ENCODE measurements at places on chromosomes 4 and X.

- no peak for DNase-seq
Observed at GRCh38 chrX:15194146-15194545, 75.7 kb downstream of the ASB9 start.

- no peak for DNase-seq
Observed at GRCh38 chr4:153905231-153905630, 116.3 kb upstream of the SFRP2 start.

GRCh38 chr4:42416017-42416416, 18.7 kb downstream of the SHISA3 start:
- no peak for DNase-seq

- DNase-seq = no peak
Observed at GRCh38 chr4:145623831-145624230, 4.6 kb downstream of the MMAA start.

GRCh38 chrX:15055146-15055930, 182.1 kb downstream of the MOSPD2 start:
- no peak for DNase-seq

- no peak for DNase-seq
Observed at GRCh38 chr4:184616633-184617551, 32.4 kb downstream of the CASP3 start.

DNA sequence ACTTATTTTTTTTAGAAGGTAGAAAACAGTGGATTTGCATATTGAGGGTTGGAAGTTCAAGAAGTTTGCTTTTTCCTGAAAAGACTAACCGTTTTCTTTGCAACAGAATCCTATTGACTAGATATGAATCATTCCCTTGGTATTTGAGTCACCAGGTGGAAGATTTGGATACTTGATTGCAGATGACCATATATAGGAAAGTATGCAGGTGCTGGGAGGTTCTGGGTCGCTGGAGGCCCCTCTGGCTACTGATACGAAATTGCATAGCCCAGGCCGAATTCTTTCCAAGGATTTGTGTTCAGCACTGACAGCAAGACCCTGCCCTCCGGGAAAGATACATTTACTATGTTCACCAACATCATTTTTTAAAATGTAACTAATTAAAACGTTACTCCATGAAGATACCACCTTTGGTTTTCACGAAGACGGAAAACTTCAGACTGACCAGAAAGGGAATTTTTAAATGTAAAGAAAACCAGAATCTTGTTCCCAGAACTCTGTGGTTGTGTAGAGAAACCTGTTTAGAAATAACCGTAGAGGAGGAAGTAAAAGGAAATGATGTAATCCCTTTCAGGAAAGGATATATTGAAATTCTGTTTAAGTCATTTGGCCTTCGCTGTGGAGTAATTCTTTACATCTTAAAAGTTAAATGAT, 946 bp downstream of the ANXA3 start:
- no peak for DNase-seq

DNA sequence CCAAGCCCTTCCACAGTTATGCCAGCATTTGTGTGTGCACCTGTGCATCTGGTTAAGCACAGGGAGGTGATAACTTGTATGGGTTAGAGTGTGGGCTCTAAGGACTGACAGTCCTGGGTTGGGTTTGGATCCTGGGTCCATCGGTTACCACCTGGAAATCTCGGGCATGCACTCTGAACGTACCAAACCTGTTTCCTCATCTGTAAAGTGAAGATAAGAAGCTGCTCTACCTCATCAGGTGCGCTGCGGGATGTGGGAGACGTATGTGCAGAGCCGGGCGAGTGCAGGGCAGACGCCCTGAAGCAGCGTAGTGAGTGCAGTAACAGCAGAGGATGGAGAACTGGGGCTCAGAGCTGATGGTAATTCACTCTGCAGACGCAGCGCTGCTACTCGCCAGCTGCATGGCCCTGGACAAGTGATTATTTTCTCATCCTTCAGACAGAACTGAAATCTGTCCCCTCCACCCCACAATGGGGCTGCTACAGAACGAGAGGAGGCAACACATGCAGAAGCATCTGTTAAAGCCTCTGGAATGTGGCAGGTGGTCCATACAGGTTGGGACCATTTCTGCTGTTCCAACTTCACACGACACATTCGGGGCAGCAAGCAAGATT, 64.4 kb downstream of the HADH start:
- no peak for DNase-seq

GRCh38 chr4:10765386-10765785, 80.8 kb upstream of the CLNK start:
- DNase-seq = no peak

GRCh38 chr4:24664956-24665355, 80.6 kb upstream of the DHX15 start:
- no peak for DNase-seq

DNA sequence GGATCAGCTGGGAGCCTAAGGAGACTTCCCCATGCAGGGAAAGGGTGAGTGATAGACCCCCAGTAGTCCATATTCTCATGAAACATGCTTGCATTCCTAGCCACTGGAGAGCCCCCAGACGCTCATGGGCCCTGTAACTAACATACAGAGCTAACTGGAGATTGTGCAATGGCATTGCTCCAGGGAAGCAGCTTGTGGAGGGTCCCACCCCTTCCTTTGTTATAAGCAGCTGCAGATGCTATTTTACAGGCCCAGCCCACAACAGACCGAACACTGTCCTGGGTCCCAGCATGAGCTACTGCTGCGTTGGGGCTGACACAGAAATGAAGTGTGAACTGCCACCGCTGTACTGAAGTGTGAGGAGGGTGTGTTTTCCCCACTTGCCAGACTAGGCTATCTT, 1465.7 kb upstream of the DIAPH2 start:
- DNase-seq = no peak

DNA sequence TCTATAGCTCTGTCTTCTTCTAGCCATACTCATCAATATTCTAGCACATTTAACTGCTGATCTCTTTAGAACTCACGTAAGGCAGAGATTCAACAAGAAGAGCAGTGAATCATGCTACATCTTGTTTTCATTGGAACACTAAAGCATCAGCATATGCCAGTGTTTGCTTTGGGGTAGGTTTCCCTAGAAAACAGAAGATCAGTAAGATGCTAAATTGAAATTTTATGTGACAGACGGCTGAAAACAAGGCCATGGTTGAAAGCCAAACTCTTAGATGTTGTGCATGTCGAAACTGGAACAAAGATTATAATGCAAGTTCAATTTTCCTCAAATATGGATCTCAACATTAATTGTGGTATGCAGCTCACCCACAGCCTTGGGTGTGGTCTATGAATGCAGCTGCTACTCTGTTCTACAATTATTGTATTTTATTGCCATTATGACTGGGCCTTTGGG, 107.6 kb downstream of the PDLIM5 start:
- DNase-seq = no peak

DNA sequence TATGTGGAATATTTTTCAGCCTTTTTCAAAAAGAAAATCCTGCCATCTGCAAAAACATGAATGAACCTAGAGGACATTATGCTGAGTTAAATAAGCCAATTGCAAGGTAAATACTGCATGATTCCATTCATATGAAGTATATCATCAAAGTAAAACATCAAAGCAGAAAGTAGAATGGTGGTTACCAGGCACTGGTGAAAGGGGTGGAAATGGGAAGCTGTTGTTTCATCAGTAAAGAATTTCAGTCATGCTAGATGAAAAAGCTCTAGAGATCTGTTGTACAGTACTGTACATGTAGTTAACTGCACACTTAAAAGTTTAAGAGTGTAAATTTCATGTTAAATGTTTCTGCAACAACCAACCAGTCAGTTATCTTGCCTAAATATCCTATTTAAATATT, 196.8 kb upstream of the ADGRL3 start:
- DNase-seq = no peak

DNA sequence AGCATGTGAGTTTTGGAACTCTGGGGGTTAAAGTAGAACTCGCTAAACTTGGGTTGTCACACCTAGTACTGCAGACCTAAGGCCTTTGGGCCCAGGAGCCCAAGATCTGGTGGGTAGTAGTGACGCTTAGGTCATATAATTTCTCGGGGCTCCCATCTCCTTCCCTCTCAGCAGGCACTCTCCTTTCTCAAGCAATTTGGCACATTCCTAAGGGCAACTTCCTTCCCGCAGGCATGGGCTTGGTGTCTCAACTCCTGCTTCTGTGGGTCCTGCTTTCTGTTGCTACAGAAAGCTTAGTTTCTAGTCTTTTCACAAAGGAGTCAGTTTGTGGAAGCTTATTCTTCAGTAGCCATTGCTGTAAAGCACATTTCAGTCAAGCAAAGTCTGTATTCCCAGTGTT, 10.4 kb upstream of the EDA start:
- DNase-seq = no peak

GRCh38 chrX:154091678-154092077, 5.8 kb downstream of the MECP2 start:
- DNase-seq = no peak

DNA sequence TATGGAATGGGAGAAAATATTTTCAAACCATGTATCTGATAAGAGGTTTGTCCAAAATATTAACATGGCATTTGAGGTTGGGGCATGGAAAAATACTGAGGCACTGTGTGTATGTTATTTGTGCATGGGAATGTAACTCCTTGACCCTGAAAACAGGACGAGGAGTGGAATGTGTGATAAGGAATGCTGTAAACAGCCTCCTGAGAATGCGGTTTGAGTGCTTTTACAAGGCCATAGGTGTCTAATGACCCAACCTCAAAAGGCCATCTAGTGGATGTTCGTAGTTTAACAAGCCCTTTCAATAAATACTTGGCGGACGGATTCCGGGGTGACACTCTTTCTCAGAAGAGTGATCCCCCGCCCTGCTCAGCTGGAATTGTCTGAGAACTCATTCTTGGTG, 162.9 kb upstream of the USP9X start:
- peak; percentile 16 for DNase-seq

GRCh38 chr4:178344096-178344495, 901.9 kb upstream of the AGA start:
- DNase-seq = no peak

GRCh38 chrX:25002661-25003020, 13.1 kb downstream of the ARX start:
- DNase-seq = no peak

DNA sequence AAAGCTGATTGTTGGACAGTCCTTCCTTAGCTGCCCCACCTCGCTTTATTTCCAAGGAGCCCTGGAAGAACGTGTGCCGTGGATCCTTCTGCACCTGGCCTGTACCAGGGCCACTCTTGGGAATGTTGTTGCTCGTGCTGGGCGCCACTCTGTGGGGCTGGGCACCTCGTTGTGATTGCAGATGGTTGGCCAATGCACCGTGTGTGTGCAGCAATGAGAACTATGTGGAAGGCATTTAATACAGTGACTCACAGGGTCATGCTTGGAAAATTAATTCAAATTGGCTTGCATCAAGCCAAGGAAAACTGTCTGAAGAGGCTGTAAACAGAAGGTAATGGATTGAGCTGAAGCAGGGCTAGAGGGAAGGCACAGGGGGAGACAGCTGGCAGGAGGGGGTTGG, 37.0 kb upstream of the CD99L2 start:
- DNase-seq = no peak

DNA sequence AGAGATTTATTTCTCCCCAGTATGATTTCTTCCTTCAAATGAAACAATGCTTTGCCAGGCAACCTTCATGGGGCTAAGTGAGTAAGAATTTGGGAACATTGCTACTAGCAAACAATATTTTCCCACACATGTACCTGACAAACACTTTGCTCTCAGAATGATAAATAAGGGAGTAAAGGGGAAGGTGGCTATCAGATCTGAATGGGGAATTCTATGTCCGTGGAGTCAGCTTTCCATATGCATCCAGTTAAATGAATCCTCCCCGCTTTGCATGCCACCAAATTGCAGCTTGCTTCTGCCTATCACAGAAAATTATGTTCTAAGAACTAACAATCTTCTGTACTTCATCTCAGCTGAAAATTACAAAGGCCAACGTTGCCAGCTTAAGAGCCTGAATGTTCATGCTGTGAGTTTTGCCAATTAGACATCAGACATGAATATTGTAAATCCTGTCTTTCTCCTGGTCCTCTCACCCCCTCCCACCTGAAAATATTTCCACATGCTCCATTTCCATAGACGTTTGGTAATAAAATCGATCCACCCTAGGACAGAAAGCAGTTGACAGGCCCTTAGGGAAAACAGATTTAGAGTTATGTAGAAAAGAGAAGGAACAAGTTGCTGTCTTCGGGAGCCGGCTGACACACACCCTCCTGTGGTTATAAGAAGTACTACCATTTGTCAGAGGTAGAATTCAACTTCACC, 6.3 kb downstream of the MEPE start:
- no peak for DNase-seq

Data from hematopoietic multipotent progenitor cell treated with erythropoietin and hydrocortisone succinate and interleukin-3 and kit ligand, for 15 days (in vitro differentiated cells).